ENCODE measurements at places on chromosomes 11 and 22. TPM values are rescaled to one million over a fixed set of nuclear protein-coding genes. Genes with fewer than 3 reads are reported as not detected.

DNA sequence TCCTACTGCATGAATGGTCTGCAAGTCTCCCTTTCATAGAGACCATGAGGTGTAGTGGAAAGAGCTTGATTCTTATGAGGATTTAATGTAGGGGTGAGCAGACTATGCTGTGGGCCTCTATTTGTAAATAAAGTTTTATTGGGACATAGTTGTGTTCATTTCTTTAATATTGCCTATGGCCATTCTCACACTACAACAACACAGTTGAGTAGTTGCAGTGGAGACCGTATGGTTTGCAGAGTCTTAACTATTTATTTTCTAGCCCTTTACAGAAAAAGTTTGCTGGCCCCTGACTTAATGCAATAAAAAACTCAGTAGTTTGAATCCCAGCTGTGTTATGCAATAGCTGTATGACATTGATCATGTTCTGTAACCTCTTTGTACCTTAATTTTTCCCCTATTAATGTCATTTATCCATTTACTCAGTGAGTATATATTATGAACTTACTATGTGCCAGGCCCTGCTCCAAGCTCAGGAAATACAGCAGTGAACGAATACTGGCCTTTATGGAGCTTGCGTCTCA, 106.3 kb downstream of the ATXN10 start:
- no peak for DNase-seq

- DNase-seq = no peak
These were observed 49.3 kb downstream of the PRSS23 start for GRCh38 chr11:86849679-86850078.

GRCh38 chr11:95849087-95849825, 59.0 kb downstream of the CEP57 start:
- DNase-seq = peak; percentile 23

DNA sequence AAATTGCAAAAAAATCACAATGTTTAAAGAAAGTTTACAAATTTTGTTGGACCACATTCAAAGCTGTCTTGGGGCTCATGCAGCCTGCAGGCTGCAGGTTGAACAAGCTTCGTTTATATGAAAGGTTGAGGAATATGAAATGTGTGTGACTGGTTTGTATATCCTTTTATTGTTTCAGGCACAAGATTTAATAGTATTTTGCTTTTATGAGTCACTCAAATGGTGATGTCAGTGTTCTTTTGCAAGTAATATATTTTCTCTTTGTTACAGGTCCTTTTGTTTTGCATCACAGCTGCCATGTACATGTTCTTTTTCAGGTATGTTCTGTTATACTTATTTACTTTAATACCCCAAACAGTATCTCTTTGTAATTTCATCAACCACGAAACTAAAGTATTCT, 198.6 kb downstream of the TMEM135 start:
- no peak for DNase-seq

- DNase-seq = no peak
These were observed 452 bp downstream of the MACROD1 start for GRCh38 chr11:64165481-64165841.

- peak; percentile 36 for DNase-seq
These were observed 19.4 kb downstream of the HTR3A start for GRCh38 chr11:113994077-113994954.

DNA sequence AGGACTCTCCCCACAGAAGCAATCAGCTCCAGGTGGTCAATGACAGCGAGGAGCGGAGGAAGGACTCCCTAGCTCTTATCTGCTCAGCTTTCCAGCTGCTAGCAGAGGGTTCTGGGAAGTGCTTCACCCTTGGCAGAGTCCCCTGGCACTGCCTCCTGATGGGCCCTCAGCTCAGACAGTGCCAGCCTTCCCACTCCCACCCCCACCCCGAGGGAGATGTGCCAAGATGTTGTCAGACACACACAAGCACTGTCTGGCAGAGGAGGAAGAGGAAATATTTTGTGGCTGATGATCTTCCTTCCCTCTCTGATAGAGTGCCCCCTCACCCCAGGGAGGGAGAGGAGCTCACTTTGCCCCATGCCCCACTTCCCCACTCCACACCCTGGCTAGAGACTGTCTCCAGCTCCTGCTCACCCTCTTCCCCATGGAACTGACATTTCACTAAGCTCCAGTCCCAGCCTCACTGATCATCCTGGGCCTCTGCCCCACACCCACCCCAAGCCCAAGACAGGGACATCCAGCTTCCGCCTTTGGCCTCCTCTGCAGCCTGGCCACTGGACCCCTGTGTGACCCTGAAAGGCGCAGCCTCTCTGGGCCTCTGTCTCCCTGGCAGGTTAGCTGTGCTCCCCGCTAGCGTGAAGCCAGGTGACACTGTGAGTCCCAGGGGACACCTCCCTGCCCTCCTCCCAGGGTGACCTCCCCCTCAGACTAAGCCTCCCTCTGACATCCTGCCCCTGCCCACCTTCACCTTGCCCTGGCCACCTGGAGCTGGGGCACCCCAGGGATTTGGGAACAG, 44.5 kb downstream of the SLCO2B1 start:
- DNase-seq = no peak

DNA sequence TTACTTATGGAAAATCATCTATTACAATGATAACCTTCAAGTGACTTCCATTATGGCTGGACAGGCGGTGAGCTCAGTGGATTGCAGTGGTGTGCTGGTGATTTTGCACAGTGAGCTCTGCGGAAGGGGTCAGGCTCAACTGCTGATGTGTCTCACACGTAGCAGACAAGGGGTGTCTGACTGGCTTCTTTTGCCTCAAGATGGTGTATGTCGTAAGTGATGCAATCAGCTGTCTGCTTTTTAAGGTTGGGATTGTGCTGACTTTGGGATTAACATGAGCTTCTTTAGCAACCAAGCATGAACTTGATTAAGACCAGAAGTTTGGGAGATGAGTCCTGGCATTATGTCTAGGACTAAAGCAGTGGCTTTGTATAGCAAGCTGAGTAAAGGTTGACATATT, 49.5 kb downstream of the POLD3 start:
- DNase-seq = no peak

- DNase-seq = no peak
These were observed 713.2 kb downstream of the LRRC4C start for GRCh38 chr11:40746282-40746681.

DNA sequence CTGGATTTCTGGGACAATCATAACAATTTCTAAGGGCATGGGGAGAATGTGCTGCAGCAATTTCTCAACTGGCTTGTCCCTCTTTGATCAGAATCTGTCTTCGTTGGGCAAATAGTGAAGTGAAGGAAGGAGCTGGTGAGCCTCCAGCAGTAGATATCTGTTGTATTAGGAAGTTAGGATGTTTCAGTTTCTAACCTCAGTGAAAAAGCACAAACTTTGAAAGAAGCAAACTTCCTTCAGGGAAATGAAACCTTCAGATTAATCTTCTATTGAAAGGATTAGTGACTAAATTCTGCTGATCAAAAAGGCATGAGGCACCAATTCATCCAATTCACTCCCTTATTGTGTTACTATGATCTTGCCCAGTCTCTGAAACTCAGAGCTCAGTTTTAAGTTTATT, 24.3 kb downstream of the LMO2 start:
- DNase-seq = no peak

GRCh38 chr11:100727410-100727809, 40.3 kb downstream of the ARHGAP42 start:
- no peak for DNase-seq

DNA sequence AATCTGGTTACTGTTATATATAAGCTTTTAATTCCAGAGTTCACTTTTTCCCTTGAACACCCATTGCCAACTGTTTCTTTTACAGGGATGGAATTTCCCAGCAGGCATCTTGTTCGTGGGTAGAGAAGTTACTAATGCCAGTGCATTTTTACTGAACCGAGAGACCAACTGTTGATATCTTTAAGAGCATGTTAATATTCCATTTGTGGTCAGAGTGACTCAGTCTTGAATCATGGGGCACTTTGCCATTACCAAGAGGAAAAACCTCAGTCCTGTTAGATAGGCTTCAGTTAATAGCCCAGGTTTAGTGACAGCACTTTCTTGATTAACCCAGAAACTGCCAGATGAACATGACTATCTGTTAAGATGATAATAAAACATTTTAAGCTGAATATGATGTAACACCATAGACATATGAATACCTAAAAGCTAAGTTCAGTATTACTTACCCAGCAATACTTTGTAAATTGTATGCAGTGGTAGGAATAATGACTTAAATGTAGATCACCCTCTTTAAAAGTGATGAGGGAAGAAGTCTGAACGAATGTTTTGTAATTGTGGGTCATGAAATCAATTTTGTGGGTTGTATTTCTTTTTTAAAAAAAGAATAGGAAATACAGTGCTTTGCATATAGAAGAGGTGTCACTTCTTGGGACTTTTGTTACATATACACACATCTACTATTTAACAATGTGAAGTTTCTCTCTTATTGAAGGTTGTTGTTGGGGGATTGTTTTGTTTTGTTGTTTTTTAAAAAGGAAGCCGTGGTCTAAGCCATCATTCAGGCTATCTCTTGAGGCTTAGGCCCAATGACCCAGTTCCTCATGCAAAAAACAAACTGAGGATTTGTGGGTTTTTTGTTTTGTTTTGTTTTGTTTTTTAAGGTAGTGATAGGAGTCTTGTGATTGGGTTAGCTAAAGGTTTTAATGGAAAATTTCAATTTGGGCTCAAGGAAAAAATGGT, 79.2 kb upstream of the GRIK4 start:
- no peak for DNase-seq

DNA sequence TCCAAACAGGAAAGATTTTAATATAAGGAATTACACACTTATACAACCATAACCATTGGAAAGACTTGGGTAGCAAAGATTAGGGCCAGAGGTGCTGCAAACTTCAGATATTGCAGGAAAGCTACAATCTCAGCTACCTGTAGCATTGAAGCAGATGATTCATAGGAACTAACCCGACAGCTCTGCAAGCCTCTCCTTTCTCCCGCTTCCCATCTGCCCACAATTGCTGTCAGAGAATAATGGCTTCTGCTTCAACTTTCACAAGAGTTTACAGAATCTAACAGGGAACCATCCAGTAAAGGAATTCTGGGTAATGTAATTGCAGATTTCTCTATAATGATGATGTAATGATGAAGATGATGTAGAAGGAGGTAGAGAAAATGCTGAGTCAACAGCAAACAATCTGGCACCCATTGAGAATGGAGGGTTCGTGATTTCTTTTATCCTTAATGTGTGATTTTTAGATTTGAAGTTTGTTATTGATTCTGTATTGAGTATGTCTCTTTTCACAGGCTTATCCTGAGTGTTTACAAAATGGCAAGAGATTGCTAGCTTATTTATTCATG, 70.8 kb upstream of the USP47 start:
- DNase-seq = no peak

DNA sequence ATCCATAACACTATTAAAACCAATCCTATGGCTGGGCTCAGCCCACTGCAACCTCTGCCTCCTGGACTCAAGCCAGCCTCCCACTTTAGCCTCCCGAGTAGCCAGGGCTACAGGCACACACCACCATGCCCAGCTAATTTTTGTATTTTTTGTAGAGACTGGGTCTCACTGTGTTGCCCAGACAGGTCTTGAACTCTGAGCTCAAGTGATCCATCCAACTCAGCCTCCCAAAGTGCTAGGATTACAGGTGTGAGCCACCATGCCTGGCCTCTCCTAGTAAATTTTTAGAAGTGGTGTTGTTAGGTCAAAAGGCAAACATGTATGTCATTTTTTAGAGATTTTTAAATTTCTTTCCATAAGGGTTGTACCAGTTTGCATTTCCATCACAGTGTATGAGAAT, 14.2 kb downstream of the F2 start:
- no peak for DNase-seq

DNA sequence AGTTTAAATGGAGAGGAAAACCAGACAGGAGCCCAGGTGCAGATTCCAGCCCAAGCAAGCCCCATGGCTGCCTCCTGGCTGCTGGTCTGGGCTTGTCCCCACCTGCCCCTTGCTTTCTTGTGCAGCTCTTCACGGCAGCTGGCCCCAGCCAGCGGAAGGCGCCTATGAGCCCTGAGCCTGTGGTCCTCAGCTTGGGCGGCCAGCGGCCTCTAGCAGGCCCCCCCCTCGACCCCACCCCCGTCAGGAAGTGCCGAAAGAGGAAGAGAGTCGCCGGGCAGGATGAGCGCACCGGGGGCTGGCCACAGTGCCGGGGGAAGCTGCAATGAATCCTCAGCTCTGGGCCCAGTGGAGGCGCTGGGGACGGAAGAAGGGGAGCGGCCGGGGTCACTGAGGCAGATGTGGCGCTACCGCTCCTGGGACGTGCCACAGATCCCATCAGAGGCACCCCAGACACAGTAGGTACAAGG, 2.1 kb upstream of the DGKZ start:
- no peak for DNase-seq

DNA sequence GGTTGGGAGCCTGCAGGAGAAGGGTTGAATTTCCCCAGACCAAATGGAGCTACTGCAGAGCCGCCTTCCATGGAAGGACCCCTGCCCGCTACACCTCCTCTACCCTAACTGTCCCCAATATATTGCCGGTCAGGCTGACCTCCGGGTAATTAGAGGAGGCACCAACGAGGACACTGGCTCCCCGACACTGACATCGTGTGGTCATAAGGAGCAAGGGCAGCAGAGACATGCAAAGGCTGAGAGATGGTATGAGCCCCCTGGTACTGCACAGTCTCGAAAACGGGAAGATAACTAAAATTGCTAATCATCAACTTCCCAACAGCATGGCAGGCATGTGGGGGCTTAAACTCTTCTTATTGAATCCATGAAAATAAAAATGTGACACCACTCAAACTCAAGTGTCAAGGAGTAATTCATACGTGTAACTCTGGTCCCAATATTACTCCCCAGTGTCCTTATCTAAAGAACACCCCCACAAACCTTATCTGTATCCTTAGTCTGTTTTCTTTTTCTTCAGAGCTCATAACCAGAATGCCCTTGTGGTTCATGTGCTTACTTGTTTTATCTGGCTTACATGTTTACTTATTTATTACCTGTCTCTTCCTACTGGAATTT, 4.4 kb downstream of the CAVIN3 start:
- peak; percentile 86 for DNase-seq

GRCh38 chr11:109970516-109971183, 122.5 kb upstream of the ZC3H12C start:
- DNase-seq = no peak

GRCh38 chr11:130424613-130425140, 3.7 kb downstream of the ADAMTS8 start:
- DNase-seq = no peak

Gene DCDC1
- total RNA-seq = 54.1 TPM

Gene CD3D
- 0.91 TPM for total RNA-seq

Gene SEC14L6
- 2.0 TPM for total RNA-seq

Gene PKNOX2
- 6.4 TPM for total RNA-seq

Gene CALCB
- total RNA-seq = 2.6 TPM

Gene PACS1
- 56.7 TPM for total RNA-seq

Gene VPREB1
- total RNA-seq = not detected

Gene TIGD3
- total RNA-seq = 2.5 TPM

Gene PAX6
- 165 TPM for total RNA-seq

Gene PATE2
- total RNA-seq = 1.7 TPM

Gene NRGN
- 1.00 TPM for total RNA-seq

Measured in cerebellum (tissue), 4 donors.